ENCODE measurements at places on chromosomes 11 and 22.

DNA sequence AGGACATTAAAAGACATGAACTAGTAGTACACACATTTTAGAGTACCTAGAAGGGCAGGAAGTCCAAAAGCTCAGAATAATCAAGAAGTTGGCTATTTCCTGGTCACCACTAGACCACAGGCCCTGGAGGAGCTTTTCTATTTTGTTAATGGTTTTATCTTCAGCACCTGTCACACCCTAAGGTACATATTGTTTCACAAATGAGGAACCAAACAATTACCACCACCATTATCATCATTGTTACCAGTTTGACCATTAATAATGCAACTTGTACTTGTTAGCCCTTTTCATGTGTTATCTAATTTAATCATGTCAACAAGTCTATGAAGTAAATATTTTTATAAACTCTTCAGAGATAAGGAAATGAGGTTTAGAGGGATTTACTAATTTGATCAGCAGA is 4.9 kb downstream of the MRPL48 start:
- no peak for DNase-seq

- DNase-seq: peak; percentile 66
Observed at GRCh38 chr11:66745356-66746235, 16.6 kb upstream of the SPTBN2 start.

DNA sequence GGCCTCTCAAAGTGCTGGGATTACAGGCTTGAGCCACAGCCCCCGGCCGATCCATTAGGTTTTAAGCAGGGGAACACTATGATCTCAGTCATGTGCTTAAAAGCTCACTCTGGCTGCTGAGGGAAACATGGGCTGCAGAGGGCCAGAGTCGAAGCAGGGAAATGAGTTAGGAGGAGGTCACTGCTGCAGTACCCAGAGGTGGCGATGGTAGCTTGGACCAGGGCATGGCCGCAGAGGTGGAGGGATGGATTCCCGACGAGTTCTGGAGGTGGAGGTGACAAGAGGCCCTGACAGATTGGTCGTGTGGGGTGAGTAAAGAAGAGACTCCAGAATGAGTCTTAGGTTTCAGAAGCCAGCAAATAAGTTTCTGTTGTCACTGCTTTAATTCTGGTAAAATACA is 54.4 kb upstream of the INCENP start:
- no peak for DNase-seq

GRCh38 chr11:92839450-92839849 is 130.0 kb upstream of the MTNR1B start:
- no peak for DNase-seq

DNA sequence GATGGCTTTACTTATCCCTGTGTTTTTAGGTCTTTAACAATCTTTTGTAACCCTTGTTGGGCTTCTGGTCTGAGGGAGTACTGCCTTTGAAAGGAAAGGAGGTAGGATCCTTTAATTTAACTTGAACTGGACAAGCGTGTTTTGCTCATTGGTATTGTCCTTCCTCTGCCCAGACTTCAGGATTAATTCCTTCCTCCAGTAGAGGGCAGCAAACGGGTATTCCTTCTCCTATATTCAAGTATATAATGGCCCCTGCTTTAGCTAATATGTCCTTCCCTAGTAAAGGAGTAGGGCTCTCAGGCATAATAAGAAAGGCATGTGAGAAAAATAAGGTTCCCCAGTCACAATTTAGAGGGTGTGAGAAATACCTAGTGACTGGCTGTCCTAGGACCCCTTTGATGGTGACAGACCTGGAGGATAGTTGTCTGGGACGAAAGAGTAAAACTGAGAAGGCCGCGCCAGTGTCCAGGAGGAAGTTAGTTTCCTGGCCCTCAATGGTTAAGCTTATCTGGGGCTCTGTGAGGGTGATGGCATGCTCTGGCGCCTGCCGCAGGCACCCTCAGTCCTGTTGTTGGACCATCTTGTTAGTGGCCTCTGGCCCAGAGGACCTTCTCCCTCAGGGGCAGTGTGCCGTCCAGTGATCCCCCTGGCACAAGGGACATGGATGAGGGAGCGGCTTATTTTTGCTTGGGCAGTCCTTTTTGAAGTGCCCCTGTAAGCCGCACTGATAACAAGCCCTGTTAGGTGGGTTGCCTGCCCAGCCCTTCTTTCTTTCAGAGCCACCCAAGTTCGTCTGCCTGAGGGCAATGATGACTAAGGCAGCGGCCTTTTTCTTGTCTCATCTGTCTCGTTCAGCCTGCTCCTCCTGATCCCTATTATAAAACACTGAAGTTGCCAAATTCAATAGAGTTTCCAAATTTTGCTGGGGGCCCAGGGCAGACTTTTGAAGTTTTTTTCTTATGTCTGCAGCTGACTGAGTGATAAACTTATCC is 51.8 kb downstream of the C11orf71 start:
- no peak for DNase-seq

- DNase-seq: no peak
Observed at GRCh38 chr11:32435511-32435941, at the start of gene WT1. TSS of gene WT1 (minus strand) at chr11:32435539.

DNA sequence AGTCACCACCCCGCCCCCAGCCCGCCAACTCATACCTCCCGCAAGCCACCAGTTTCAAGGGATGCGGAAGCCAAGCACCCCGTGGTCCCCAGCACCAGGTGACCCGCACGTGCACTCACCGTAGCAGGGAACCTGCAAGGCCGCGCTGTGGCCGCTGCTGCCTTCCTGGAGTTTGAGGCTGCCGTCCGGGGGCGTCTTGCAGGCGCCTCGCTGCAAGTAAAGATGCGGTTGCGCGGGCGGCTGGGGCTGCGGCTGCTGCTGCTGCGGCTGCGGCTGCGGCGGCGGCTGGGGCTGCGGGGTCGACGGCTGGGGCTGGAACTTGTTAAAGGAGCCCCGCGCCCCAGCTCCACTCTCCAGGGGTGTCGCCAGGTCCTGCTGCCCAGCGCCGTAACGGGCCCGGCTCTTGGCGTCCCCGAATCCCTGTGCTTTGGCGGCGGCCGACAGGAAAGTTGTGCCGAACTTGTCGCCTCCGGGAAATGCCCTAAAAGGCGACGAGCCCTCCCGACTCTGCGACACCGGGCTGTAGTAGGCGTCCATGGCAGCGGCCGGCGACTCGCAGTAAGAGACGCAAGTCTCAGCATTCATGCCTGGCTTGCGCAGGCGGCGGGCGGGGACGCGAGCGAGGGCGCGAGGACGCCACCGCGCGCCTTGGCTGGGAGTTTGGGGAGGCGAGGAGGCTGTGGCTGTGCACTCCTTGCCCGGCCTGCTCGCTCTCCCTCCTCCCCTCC is at the start of gene ALX4:
TSS of gene ALX4 (minus strand) at position 662 of the 728 bp plus-strand sequence. CDS start at position 585, 77 bp downstream.
- peak; percentile 53 for DNase-seq

GRCh38 chr11:64241491-64242374 is 838 bp downstream of the FKBP2 start:
- DNase-seq: no peak

GRCh38 chr11:24383137-24383536 is 113.7 kb upstream of the LUZP2 start:
- no peak for DNase-seq

Data from activated T-cell treated with anti-CD3 and anti-CD28 coated beads, Interleukin-2, amount 50 U/mL, for 24 hours (primary cell).